Stomach (tissue), 19 donors: ENCODE measurements at places on chromosomes 3 and 15.

DNA sequence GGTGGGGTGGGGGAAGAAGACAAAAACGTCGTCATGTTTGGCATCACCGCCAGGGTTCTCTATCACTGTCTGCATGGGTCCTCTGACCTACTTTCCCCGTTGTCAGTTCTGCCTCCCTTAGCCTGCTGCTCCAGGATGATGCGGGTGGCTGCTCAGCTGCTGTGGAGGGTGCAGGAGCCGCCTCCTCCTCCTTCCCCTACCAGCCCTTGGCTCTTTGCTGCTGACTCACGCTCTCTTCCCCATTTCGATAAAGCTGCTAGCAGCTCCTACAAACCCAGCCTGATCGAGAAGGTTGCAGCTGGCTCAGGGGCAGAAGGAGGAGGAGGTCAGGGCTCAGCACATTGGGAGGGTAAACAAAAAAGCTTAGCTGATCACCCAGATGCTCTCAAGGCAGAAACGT is 49.5 kb upstream of the SEC13 start:
- H3K27me3 ChIP-seq, result no peaks in the 10 kb centered on the region
- H3K4me3 ChIP-seq, result no peak overlapping the region
- no peaks in the 10 kb centered on the region for H3K4me1 ChIP-seq
- DNase-seq, result no peak

- H3K36me3 ChIP-seq, result peaks cover 100% of the 10 kb centered on the region
- H3K4me1 ChIP-seq, result no peaks in the 10 kb centered on the region
- H3K4me3 ChIP-seq, result no peak overlapping the region
- H3K27ac ChIP-seq, result no peak overlapping the region
Observed at GRCh38 chr3:128906031-128906803, 26.8 kb downstream of the ACAD9 start.

- H3K27me3 ChIP-seq, result no peaks in the 10 kb centered on the region
- no peak overlapping the region for H3K27ac ChIP-seq
- no peaks in the 10 kb centered on the region for H3K36me3 ChIP-seq
- peaks cover 9% of the 10 kb centered on the region for H3K4me1 ChIP-seq
- DNase-seq, result no peak
Observed at GRCh38 chr15:37933666-37934065, 774 bp upstream of the TMCO5A start.

GRCh38 chr3:21260507-21260906 is 490.5 kb downstream of the ZNF385D start:
- H3K4me3 ChIP-seq, result no peak overlapping the region
- no peak for DNase-seq
- no peaks in the 10 kb centered on the region for H3K36me3 ChIP-seq
- H3K27me3 ChIP-seq, result no peaks in the 10 kb centered on the region
- no peak overlapping the region for H3K27ac ChIP-seq

- no peak for DNase-seq
- H3K27me3 ChIP-seq, result no peaks in the 10 kb centered on the region
- no peak overlapping the region for H3K4me3 ChIP-seq
- peaks cover 8% of the 10 kb centered on the region for H3K36me3 ChIP-seq
- peak overlapping the region; percentile 1 for H3K27ac ChIP-seq
Observed at GRCh38 chr15:68081869-68082505, 27.9 kb downstream of the PIAS1 start.

GRCh38 chr3:44125882-44126281 is 115.8 kb upstream of the TOPAZ1 start:
- H3K4me3 ChIP-seq, result no peak overlapping the region
- no peak overlapping the region for H3K27ac ChIP-seq
- H3K36me3 ChIP-seq, result no peaks in the 10 kb centered on the region

GRCh38 chr3:112167758-112168157 is 34.7 kb upstream of the GCSAM start:
- H3K4me1 ChIP-seq, result no peaks in the 10 kb centered on the region
- no peaks in the 10 kb centered on the region for H3K36me3 ChIP-seq
- no peak for DNase-seq
- H3K4me3 ChIP-seq, result no peak overlapping the region
- no peaks in the 10 kb centered on the region for H3K27me3 ChIP-seq
- H3K27ac ChIP-seq, result no peak overlapping the region

GRCh38 chr3:173939331-173939730 is 541.8 kb downstream of the NLGN1 start:
- H3K36me3 ChIP-seq, result no peaks in the 10 kb centered on the region
- H3K27me3 ChIP-seq, result no peaks in the 10 kb centered on the region
- H3K27ac ChIP-seq, result no peak overlapping the region
- no peak overlapping the region for H3K4me3 ChIP-seq
- no peak for DNase-seq
- H3K4me1 ChIP-seq, result no peaks in the 10 kb centered on the region

DNA sequence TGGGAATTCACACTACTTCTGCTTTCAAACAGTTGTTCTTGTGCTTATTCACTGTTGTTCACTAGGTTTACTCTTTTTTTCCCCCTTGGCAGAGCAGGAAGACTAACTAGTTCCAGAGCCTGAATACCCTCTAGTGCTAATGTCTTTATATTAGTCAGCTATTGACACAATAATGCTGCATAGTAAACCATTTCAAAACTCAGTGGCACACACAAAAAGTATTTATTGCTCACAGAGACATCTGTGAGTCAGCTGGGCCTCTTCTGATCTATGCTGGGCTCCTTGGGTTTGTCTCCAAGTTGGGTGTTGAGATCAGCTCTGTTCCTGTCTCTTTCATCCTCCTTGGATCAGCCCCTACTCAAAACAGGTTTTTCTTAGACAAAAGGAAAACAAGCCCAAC is 51.1 kb downstream of the RSRC1 start:
- no peaks in the 10 kb centered on the region for H3K36me3 ChIP-seq
- no peak overlapping the region for H3K27ac ChIP-seq
- no peak for DNase-seq
- H3K4me1 ChIP-seq, result no peaks in the 10 kb centered on the region

DNA sequence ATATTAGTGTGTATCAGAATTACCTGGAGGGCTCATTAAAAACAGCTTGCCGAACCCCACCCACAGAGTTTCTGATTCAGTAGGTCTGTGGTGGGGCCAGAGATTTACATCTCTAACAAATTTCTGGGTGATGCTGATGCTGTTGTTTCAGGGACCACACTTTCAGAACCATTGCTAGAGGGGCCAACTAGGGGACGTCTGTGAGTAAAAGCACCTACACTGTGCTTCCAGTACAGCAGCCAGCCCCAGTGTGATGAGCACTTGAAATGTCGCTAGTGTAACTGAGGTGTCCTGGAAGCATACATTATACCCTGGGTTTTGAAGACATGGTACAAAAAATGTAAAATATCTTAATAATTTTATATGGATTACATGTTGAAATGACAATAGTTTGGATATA is 33.0 kb downstream of the AGTR1 start:
- H3K36me3 ChIP-seq, result no peaks in the 10 kb centered on the region
- no peak overlapping the region for H3K27ac ChIP-seq

GRCh38 chr3:14508966-14509795 is 31.0 kb downstream of the GRIP2 start:
- peak; percentile 81 for DNase-seq
- H3K27me3 ChIP-seq, result no peaks in the 10 kb centered on the region
- no peak overlapping the region for H3K4me3 ChIP-seq
- H3K36me3 ChIP-seq, result no peaks in the 10 kb centered on the region

DNA sequence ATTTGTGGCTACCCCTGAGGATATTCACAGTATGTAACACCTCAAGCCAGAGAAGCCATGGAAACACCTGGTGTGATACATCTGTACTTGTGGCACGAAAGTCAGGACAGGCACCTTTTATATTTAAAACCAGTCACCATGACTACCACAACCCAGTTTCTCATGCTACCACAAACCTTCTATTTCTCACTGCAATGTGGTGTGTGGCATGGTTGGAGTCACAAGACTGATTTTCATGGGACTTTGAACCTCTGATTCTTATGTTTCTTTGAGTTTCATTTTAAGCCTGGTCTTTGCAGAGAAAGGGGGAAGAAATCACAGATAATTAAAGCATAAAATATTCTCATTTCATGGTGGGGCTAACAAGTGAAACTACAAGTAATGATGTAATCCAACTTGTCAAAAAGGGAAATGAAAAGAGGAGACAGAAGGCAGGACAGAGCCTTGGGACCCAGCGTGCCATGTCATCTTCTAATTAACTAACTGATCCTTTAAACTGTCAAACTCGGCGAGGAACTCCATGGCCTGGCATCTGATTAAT is 175.9 kb downstream of the PDZRN3 start:
- H3K27ac ChIP-seq, result no peak overlapping the region
- H3K27me3 ChIP-seq, result no peaks in the 10 kb centered on the region
- H3K4me1 ChIP-seq, result peaks cover 58% of the 10 kb centered on the region
- H3K4me3 ChIP-seq, result no peak overlapping the region

DNA sequence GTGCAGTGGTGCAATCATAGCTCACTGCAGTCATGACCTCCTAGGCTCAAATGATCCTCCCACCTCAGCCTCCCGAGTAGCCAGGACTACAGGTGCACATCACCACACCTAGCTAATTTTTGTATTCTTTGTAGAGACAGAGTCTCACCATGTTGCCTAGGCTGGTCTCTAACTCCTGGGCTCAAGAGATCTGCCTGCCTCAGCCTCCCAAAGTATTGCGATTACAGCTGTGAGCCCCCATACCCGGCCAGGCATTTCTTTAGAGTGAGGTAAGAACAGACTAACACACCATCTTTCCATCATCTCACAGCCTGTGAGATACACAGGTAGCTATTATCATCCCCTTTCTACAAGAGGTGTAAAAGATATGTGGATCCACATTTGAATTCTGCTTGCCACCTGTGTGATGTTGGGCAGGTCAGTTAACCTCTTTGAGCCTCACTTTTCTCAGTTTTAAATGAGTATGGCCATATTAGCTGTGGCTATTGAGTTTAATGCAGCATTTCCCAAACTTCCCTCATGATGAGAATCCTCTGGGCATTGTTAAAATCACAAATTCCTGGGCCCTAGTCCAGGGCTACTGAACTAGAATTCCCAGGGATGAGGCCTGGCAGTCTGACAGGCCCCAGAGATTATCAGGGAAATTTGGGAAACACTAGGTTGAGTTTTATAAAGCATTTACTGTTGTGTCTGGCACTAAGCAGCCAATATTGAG is 46.0 kb downstream of the ANP32A start:
- H3K4me3 ChIP-seq, result no peak overlapping the region
- DNase-seq, result no peak
- no peak overlapping the region for H3K27ac ChIP-seq
- H3K36me3 ChIP-seq, result peaks cover 24% of the 10 kb centered on the region

GRCh38 chr15:58249646-58250312 is 111.6 kb downstream of the AQP9 start:
- peak; percentile 32 for DNase-seq
- peaks cover 7% of the 10 kb centered on the region for H3K4me1 ChIP-seq
- H3K27ac ChIP-seq, result no peak overlapping the region
- no peak overlapping the region for H3K4me3 ChIP-seq
- no peaks in the 10 kb centered on the region for H3K36me3 ChIP-seq

DNA sequence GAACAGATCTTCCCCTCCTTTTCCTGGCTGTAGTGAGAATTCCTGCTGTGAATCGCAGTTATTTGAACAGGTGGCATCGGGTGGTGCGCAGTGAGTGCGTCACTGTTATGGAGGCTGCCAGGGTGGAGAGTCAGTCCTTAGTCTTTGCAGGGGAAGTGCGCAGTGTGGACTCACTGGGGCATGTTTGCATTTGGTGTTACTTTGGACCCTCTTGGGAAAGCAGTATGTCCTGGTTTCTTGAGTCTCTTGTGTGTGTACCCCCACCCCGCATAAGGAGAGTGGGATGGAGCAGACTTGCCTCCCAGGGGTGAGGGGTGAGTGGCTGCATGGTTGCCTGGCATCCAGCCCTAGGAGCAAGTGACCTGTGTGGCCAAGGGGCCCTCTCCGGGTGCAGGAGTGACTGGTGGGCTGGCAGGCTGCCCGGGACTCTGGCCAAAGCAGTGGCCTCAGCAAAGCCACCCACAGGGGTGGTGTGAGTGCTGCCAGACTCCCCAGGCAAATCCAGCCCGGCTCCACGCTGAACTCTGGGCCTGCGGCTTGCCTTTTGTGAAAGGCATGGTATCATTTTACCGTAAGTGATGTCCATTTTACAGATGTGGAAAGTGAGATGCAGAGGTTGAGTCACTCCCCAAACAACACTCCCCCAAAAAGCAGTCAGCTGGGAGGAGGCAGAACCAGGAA is 46.4 kb downstream of the DNASE1L3 start:
- peak; percentile 92 for DNase-seq
- H3K4me1 ChIP-seq, result peaks cover 70% of the 10 kb centered on the region
- peaks cover 11% of the 10 kb centered on the region for H3K36me3 ChIP-seq
- peak overlapping the region; percentile 87 for H3K27ac ChIP-seq

GRCh38 chr3:197227780-197228574 is 70.4 kb downstream of the DLG1 start:
- H3K27me3 ChIP-seq, result no peaks in the 10 kb centered on the region
- no peak overlapping the region for H3K4me3 ChIP-seq

DNA sequence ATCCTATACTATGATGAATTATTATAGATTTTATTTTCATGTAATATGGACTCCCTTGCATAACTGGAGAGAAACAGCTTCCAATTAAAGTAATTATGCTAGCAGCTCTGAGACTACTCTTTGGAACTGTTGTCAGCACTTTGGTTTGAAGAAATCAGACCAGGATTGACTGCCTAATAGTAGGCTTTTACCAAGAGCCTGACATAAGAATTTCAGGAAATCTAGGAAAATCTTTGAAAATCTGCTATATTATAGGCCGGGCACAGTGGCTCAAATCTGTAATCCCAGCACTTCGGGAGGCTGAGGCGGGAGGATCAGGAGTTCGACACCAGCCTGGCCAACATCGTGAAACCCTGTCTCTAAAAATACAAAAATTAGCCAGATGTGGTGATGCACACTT is 62.9 kb downstream of the ZNF609 start:
- DNase-seq, result no peak
- H3K27me3 ChIP-seq, result no peaks in the 10 kb centered on the region
- peaks cover 14% of the 10 kb centered on the region for H3K4me1 ChIP-seq
- H3K27ac ChIP-seq, result no peak overlapping the region
- no peak overlapping the region for H3K4me3 ChIP-seq

- no peaks in the 10 kb centered on the region for H3K36me3 ChIP-seq
Observed at GRCh38 chr3:195906865-195907683, 1.3 kb downstream of the TNK2 start.

DNA sequence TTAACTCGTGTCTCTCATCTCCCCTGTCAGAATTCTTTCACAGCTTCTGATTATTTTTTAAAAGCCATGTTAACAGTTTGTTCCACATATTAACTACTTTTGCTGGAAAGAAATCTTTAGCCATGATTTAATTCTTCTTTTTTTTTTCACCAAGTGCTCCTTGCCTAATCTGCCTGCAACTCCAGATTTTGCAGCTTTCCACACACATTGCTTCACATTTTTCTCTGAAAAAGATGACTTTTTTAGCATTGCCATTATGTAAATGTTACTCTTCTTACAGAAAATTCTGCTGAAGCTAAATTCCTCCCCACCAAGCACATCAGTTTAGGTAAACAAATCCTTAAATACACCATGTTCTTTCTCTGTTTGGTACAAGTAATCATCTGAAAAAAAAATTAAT is 23.4 kb upstream of the PPARG start:
- no peak overlapping the region for H3K4me3 ChIP-seq
- H3K36me3 ChIP-seq, result no peaks in the 10 kb centered on the region
- peak overlapping the region; percentile 9 for H3K27ac ChIP-seq
- DNase-seq, result no peak
- no peaks in the 10 kb centered on the region for H3K27me3 ChIP-seq

GRCh38 chr3:99648101-99648500 is 9.7 kb downstream of the COL8A1 start:
- H3K36me3 ChIP-seq, result no peaks in the 10 kb centered on the region
- peak overlapping the region; percentile 2 for H3K27ac ChIP-seq
- H3K27me3 ChIP-seq, result no peaks in the 10 kb centered on the region

GRCh38 chr15:69478259-69478781 is 25.7 kb downstream of the RPLP1 start:
- no peaks in the 10 kb centered on the region for H3K27me3 ChIP-seq
- H3K4me1 ChIP-seq, result peaks cover 25% of the 10 kb centered on the region
- peak; percentile 86 for DNase-seq
- no peaks in the 10 kb centered on the region for H3K36me3 ChIP-seq
- no peak overlapping the region for H3K4me3 ChIP-seq
